Endothelial cell of umbilical vein (primary cell): ENCODE measurements at places on chromosomes 1 and 21. TPM values are rescaled to one million over a fixed set of nuclear protein-coding genes. Genes with fewer than 3 reads are reported as not detected.

Gene AMY1A
- not detected in 2 replicates for total RNA-seq

Gene FLG2
- total RNA-seq = not detected in 2 replicates

Gene PTGS2
- total RNA-seq = 21.6 and 24.1 TPM in 2 replicates

Gene WNT3A
- total RNA-seq = not detected in 2 replicates
